Forelimb muscle (tissue), 1 donor: ENCODE measurements at places on chromosomes 7 and 10.

GRCh38 chr10:45520476-45520875 is 146.5 kb downstream of the ALOX5 start:
- no peak for DNase-seq

GRCh38 chr10:6145166-6145987 is 56.5 kb downstream of the RBM17 start:
- no peak for DNase-seq

DNA sequence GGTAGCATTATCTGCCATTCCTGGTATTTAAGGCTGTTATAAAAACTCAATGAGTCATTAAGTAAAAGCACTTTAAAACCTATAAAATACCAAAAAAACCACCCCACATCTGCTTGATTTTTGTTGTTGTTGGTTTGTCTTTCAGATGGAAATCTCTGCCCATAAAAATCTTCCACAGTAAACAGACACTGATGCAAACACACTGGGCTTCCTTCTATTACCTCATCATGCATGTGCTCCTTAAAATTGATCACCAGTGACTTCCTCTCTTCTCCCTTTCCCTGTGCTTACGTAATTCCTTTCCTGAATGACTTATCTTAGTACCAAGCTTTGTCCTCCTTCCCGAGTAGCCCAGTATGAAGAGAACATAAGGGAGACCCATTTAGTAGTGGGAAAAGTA is 167.2 kb downstream of the EVX1 start:
- no peak for DNase-seq

DNA sequence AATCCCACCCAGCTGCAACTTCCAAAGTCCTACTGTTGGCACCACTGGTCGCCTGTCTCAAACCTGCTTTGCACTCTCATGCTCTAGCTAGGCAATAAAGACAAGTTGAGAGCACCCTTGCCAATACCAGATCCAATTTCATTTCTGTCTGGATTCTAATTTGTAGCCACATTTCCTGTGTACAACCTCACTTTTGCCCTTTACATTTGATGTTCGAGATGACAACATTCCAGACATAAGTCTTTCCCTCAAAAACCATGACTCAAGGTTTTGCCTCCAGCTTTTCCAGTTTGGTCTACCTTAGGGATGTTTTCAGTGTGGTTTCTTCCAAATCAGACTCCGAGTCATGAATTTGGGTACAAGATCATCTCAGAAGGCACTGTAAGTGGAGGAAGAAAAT is 309.0 kb downstream of the GPAM start:
- no peak for DNase-seq

GRCh38 chr7:101542527-101543241 is 86.4 kb downstream of the MYL10 start:
- no peak for DNase-seq

GRCh38 chr10:43256531-43257346 is 10.1 kb downstream of the RASGEF1A start:
- DNase-seq = no peak

DNA sequence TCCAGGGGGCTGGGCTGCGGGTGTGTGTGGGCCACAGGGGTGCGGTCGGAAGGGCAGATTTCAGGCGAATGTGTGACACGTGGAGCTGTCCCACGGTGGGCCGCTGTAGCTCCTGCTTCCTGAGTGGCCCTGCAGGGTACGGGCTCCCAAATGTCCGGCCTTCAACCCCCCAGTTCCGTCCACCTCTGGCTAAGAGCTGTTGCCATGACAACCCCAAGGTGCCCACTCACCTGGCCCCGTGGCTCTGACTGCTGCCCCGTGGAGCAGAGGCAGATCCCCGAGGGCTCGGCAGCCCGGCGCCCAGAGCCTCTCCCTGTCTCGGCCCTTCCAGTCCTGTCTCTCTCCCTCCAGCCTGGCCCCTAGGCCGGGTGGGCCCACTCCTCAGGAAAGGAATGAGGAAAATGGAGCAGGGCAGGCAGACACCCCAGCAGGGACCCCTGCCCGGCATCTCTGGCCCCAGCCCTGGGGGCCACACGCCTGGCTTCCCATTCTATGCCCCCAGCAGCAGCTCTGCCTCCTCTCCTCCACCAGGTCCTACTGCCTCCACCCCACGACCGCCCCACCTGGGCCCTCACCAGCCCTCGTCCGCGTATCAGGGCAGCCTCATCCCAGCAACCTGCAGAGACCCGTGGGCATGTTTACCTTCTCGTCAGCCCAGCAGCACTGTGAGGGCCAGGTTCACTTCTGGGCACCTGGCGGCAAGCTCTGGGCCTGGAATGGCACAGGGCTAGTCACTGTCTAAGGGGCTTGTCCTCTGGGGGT is 215.6 kb downstream of the ELFN1 start:
- DNase-seq = no peak

DNA sequence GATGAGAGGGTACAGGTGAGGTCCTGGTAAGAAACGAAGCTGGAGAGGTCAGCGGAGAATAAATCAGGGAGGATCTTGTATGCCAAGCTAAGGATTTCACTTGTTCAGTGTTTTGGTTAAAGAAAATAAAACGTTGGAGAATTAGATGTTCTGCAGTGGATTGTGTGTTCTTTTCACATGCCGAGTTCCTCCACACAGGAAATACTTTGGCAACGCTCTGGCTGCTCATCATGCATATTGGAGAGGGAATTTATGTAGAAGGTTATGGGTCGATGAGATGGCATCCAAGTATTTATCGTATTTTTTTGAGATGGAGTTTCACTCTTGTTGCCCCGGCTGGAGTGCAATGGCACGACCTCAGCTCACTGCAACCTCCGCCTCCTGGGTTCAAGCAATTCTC is 11.0 kb downstream of the RPS24 start:
- DNase-seq = no peak

DNA sequence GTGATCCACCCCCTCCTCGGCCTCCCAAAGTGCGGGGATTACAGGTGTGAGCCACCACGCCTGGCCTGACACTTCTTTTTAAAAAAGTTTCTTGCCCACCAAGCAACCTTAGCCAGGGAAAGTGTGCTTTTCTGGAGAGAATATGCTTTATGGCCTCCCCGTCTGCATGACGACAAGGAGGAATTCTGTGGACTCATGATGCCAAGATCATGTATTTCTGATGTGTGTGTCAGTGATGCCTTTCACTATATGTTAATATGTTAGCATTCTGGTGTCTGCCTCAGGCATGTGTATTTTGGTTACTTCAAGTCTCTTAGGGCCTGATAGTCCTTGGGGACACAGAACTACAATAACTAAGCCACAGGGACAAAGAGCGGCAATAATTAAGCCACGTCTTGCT is 2.1 kb downstream of the PDSS1 start:
- DNase-seq = no peak

GRCh38 chr7:47329320-47329926 is 252.5 kb downstream of the TNS3 start:
- DNase-seq = no peak

- no peak for DNase-seq
Measured at GRCh38 chr10:130128062-130128781, 8.0 kb upstream of the GLRX3 start.

DNA sequence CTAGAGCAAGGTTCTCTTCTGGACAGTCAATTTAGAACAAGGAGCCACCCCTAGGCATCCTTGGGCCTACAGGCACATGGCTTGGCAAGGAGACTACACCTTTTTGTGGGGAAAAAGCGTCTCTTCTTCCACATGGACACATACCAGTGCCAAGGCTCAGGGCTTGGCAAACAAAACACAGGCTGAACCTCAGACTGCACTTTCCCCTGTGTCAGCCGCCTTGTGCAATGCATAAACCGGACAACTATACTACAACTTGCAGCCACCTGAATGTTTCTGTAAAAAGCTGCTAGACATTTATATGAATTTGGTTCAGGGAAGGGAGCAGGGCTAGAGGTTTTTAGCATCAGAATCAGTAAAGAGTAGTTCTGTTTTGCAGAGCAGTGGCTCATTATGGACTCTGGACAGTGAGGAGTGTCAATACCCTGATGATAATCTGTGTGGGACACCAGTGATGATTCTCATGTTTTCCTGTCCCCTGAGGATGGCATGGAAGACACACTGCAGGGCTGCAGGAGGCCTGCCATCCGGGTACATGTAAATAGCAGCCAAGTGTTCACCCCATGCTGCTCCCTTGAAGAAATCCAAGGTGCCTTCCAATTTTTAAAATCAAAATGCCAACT is 118.9 kb downstream of the GATA3 start:
- DNase-seq = no peak

- DNase-seq = peak; percentile 22
Measured at GRCh38 chr7:151592868-151593486, 73.3 kb upstream of the RHEB start.

- DNase-seq = no peak
Measured at GRCh38 chr7:22728401-22729029, 1.5 kb downstream of the IL6 start.

DNA sequence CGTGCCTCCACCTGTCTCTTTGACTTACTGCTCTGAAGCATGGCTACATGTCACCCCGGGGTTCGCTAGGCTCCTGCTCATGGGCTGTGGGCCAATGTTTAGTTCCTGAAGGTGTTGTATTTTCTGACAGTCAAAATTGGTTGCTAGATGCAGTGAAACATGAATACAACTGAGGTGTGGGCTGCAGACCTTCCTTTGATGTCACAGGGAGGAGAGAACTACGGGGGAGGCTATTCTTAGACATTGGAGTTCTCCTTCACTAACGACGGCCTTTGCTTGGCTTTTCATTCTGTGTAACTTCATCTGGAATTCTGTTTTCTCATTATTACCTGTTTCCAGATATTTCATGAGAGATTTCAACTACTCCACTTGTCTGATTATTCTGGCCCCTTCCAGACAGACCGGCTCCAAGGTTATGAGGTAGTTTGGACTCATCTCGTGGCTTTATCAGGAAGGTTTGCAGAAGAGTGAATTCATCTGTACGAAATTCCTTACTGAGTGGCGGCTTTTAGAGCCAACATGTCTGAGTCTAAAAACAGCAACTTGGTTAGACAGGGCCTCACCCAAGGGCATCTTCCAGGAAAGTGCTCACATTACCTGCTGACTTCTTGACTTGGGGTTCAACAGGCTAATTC is 774.7 kb downstream of the SUGCT start:
- DNase-seq = no peak

DNA sequence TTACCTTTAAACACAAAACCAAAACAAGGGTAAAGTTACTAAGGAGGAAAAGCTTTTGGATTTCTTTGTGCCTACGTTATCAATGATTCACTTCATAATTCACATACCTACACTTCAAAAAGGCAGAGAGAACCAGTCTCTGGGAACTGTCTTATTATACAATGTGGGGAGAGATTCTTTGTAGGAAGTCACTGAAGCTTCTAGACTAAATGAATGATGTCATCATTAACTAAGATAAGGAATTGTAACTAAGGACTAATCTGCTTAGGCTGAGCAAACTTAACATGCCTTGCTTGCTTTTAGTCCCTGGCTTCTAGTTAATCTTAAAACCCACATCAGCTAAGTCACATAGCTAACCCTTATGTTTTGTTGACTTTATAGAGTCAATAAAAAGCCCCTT is 771.2 kb downstream of the NXPH1 start:
- DNase-seq = no peak

GRCh38 chr10:97731346-97732051 is 5.4 kb upstream of the ZFYVE27 start:
- no peak for DNase-seq

GRCh38 chr10:47282657-47283018 is 17.4 kb upstream of the GDF10 start:
- DNase-seq = no peak

DNA sequence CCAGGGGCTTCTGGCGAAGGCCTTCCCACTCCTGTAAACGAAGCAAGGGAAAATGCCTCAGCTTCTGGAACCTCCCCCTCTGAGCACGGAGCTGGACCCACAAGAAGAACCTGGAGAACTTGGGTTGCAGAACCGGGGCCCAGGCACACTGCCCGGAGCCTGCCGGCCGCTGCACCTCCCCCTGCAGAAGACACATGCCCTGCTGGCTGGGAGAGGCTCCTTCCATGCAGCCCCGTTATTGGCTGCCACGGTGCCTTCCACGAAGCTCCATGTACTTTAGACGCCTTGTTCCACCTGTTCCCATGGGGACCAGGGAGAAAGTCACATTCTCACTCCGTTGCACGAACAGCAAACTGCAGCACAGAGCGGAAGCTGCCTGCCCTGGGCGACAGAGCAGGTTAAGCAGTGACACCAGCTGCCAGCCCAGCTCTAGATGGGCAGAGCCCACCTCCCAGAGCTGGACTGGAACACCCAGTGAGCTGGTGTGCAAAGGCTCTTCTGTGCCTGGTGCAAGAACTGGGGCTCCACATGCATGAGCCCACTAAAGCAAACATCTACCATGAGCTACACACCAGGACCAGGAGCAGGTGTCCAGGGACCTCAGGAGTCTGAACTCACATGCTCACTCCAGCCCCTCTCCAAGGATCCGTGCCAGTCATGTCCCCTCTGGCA is 70.1 kb downstream of the TNS3 start:
- no peak for DNase-seq

- no peak for DNase-seq
Measured at GRCh38 chr10:127195041-127195506, 1.3 kb downstream of the INSYN2A start.

DNA sequence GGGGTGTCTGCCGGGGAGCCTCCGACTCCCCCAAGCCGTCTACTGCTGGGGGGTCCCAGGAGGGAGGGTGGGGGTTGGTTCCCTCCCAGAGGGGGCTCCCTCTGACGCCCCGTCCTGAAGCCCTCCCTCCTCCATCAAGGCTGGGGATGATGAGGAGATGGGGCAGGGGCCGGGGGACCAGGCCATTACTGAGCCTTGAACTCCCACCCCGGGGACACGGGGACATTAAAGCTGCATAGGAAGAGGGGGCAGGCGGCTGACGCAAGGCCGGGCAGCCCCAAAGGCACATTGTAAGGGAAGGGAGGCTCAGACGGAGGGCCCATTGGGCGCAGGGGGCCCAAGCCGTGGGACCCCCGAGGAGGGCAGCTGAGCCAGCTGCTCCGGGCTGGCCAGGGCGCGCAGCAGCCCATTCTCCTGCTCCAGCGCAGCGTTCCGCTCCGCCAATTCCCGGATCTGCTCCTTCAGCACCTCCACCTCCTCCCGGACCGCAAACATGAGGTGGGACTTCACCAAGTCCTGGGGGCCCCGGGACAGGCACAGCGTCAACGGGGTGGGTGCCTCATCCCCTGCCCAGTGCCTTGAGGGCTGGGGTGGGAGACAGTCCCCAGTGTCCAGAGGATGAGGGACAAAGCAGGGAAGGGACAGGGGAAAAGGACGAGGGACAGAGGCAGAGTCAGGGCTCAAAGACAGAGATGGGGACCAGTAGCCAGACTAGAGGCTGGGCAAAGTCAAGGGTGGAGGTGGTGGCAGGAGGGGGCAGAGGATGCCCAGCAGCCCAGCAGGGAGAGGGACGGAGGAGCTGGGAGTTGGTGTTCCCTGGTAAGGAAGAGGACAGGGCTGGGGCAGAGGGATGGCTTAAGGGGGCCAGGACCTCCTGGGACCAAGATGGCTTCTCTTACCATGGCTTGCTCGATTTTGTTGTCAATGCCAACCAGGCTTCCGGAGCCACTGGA is 2.9 kb upstream of the SPACDR start:
- no peak for DNase-seq

GRCh38 chr7:132906193-132906835 is 175.6 kb downstream of the CHCHD3 start:
- no peak for DNase-seq

- no peak for DNase-seq
Measured at GRCh38 chr7:49228426-49229098, 304.2 kb downstream of the CDC14C start.
